ENCODE measurements at places on chromosomes 2 and 18. TPM values are rescaled to one million over a fixed set of nuclear protein-coding genes. Genes with fewer than 3 reads are reported as not detected.

DNA sequence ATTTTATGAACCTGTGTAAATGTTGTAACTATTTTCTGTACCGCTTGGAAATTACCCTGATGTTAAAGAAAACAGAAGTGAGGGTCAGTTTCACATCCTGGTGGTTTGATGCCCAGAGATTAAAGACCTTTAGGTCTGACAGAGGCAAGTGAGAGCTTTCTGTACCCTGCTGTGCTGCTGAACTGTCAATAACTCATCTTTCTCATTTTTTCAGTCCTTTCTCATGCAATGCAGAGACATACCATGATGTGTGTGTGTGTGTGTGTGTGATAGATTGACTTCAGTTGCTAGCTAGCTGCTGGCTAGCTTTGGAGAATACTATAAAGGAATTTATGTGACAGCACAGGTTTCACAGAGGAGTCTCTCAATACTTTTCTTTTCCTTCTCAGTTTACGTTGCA lies 2025.6 kb upstream of the LRRTM1 start:
- no peak for DNase-seq

DNA sequence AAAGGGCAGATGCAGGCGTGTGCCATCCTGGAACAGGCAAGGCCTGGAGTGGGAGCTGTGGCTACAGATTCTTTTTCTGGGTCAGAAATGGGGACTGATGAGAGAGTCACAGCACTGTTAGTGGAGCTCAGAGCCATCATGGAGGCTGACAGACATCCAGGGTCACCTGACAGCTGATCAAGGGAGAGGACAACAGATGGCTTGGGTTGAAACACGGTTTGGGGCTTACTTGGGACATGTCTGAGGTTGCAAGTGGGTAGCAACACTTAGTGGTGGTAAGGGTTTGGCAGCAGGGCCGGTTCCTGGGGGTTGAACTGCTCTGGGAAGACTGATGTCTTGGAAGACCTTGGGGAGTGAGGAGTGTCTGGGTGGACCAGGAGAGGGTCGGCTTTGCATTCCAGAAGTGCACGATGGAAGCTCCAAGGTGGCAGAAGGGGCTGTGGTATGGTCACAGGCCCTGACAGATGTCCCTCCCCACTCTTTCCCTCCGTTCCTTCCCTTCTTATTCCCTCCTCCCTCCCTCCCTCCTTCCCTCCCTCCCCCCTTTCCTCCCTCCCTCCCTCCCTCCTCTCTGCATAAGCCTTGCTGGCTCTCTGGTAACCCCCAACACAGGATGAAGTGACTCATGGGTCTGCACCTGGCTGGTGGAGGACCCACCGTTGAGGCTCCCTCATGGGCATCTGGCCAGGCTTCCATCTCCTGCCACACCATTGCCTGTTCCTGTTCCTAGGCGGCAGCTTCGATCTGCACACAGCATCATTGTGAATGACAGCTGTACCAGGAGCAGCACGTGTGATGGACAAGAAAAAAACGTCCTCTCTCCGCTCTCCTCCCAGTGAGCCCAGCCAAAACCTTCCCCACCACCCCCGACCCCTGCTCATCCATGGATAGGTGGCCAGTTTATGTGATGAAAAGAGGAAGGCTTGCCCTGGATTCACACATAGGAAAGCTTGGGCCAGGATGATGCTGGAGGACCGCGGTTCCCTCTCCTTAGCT lies 63.8 kb upstream of the RPL31 start:
- DNase-seq: no peak

DNA sequence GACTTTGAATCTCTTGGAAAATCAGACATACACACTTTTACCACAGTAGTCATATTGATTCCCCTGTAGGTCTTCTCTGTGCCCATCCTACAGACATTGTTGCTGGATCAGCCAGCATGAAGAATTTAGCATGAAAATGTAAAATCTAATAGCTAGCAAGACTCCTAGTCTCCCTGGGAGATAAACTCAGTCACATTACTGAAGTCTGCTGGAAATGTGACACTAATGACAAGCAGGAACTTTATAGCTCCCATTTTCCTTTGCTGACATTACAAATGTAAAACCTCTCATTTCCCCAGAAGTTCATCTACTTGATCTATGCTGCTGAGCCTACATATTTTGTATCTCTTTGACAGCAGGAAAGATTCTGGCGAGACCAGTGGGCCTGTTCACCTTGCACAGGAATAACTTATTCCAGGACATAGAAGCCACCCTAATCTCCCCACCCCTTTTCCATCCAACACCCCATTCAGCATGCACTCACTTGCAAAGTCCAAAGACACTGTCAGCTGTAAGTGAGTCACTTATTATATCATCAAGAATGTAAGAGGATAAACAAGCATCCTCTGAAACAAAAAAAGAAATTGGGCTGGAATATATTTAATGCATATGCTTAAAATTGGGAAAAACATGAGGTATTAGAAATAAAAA lies 648.3 kb upstream of the PKDCC start:
- DNase-seq: no peak

Gene REEP1
- not detected for polyA plus RNA-seq

Gene ZNF519
- 6.4 TPM for polyA plus RNA-seq

Gene RAB6C
- polyA plus RNA-seq: 0.07 TPM

Gene RESP18
- not detected for polyA plus RNA-seq

Gene CIB4
- polyA plus RNA-seq: not detected
